Stimulated activated CD8-positive, alpha-beta memory T cell treated with anti-CD3 and anti-CD28 coated beads, Interleukin-4, amount 100 ng/mL, for 1 hour (primary cell): ENCODE measurements at places on chromosomes 12 and 14.

GRCh38 chr14:23441076-23441475, 5.6 kb upstream of the MYH7 start:
- DNase-seq, result no peak

GRCh38 chr12:7127916-7128626, 618 bp downstream of the RBP5 start:
- DNase-seq, result no peak

- DNase-seq, result no peak
Measured at GRCh38 chr12:118166946-118167345, 31.0 kb downstream of the PEBP1 start.

GRCh38 chr12:113136990-113137511, 1.5 kb upstream of the RASAL1 start:
- no peak for DNase-seq

DNA sequence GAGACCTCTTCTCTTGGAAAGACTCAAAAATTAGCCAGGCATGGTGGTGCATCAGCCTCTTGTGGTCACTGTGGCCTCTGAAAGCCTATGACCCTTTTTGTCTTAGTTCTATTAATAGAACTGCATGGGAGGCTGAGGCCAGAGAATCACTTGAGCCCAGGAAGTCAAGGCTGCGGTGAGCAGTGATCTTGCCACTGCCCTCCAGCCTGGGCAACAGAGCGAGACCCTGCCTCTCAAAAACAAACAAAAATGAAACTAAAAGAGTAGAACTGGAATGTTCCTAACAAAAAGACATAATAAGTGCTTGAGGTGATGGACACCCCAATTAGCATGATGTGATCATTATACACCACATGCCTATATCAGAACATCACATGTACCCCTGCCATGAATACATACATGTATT, 197.0 kb upstream of the EEA1 start:
- DNase-seq, result no peak

DNA sequence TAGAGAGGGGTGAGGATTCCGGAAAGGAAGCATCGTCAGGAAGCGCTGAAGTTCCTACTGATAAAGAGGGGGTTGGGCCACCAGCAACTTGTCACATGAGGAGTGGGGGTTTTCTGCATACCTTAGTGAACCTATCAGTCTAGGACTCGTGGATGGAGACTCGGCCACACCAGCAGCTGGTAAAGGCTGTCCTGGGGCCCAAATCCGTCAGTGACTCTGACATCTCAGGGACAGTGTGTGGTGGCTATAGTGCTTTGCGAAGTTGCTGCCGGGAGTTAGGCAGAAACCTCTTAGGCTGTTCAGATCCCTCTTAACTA, 16.4 kb downstream of the RNASE2 start:
- DNase-seq, result no peak

DNA sequence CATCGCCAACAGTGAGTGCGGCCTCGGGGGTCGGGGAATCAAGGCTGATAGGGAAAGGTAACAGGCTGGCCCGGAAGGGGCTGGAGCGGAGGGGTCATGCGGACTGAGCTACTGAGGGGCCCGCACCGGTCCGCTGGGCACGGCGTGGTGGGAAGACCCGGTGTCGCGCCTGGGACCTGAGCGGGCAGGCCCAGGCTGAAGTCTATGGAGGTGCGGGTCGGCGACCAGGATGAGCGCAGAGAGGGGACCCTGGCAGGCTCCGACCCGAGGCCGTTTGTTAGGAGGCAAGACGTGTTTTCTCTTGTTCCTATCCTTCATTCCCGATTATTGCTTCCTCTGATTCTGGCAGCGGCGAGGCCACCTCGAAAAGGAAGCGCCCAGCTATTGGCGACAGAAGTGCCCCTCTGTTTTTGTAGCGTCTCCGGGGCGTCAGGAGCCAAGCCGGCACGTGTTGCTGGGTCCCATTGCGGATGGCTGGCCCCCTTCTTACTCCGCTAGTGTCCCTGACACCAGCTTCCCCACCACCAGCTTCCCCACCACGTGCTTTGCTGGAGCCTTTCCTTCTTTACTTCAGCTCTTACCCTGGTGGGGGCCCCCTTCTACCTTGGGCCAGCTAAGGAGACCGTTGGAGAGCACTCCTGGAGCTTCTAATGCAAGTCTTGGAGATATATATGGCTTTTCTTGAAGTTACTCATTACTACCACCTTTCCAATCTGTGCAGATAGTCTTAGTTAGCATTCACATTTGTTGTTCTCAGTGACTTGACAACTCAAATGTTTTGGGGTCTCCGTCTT, 653 bp downstream of the PA2G4 start:
- no peak for DNase-seq

DNA sequence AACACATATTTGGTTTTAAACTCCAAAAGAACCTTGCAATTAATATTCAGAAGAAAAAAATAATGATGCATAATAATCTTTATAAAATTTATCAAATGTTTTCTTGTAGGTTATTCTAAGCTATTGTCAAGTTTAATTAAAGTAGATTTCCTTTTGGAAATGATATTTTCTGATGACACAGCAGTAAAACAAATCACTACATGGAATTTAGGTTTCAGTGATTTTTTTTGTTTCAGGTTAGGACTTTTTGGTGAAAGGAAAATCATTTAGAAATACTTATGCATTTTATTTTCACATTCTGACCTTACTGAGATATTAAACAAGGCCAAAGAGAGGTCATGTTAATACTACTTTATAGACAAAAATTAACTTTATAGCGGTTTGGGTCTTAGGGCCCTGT, 1067.2 kb downstream of the TMTC2 start:
- DNase-seq, result no peak

DNA sequence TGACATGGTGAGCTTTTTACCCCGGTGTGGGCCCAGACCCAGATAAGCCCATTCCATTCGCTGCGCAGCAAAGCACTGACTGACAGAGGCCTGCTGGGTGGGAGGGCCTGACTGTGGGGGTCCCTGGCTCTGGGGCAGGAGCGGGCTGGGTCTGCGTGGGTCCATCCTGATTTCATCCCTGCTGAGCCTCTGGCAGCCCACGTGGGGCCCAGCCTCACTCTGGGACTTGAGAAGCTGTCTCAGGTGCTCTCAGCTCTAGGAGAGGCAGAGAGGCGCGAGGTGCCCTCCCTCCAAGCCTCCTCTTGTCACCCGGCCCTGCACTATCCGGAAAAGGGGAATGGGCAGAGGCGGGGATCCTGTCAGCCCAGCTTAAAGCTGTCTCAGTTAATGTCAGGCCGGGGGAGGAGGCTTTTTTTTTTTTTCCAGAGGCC, 927 bp downstream of the ABCB9 start:
- no peak for DNase-seq

DNA sequence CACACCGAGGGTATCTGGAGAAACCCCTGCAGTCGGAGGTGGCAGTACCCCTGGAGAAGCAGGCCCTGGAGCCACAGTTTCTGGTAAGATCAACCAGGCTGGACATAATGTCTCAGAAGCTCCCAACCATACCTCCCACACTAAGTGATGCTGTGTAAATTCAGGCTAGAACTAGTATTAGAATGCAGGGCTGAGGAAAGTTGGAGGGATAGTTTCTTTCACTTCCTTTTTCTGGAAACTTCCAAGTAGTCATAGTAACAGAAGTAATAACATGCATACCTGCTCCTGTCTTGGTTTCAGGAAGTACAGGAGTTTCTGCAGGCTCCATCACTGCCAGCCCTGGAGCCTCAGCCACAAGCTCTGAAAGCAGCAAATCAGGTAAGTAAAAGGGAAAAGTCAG, 228.1 kb upstream of the CNTN1 start:
- DNase-seq, result no peak

- DNase-seq, result no peak
Measured at GRCh38 chr12:7645395-7646177, 20.1 kb downstream of the APOBEC1 start.

GRCh38 chr14:74863274-74863673, 12.7 kb downstream of the PROX2 start:
- DNase-seq, result no peak

- DNase-seq, result no peak
Measured at GRCh38 chr12:28570811-28571210, 380.6 kb downstream of the CCDC91 start.

DNA sequence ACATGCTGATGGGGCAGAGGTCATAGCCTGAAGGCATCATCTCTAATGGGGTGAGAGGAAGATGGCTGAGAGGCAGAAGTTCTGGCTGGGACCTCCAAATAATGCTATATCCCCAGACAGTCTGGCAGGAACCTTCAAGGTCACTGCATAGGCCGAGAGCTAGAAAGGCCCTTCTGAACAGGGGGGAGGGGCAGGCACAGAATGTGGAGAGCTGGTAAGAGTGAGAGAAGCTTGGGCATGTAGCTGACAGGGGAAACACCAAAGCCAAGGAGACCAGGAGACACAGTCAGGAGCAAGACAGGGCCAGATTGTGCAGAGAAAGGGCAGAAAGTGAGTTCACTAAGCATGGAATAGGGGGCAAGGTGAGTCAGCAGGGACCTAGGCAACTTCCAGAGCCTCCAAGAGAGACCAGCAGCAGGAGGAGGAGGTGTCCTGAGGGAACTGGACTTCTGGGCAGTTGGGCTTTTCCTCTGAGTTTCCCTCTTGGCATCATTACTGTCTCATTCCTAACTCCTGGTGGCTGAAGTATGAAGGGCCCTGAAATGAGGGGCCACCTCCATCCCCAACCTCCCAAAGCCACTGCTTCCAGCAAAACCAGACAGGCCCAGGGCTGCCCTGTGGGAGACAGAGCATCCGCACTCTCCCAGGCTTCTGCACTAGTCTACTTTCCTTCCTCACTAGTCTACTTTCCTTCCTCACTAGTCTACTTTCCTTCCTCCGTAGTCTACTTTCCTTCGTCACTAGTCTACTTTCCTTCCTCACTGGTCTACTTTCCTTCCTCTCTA, 17.1 kb downstream of the ANO2 start:
- DNase-seq, result no peak

- no peak for DNase-seq
Measured at GRCh38 chr14:79831195-79831892, 380.0 kb downstream of the DIO2 start.

GRCh38 chr12:108856428-108857157, 790 bp downstream of the SSH1 start:
- no peak for DNase-seq

GRCh38 chr12:116665666-116666304, 72.1 kb downstream of the SPRING1 start:
- DNase-seq, result no peak

DNA sequence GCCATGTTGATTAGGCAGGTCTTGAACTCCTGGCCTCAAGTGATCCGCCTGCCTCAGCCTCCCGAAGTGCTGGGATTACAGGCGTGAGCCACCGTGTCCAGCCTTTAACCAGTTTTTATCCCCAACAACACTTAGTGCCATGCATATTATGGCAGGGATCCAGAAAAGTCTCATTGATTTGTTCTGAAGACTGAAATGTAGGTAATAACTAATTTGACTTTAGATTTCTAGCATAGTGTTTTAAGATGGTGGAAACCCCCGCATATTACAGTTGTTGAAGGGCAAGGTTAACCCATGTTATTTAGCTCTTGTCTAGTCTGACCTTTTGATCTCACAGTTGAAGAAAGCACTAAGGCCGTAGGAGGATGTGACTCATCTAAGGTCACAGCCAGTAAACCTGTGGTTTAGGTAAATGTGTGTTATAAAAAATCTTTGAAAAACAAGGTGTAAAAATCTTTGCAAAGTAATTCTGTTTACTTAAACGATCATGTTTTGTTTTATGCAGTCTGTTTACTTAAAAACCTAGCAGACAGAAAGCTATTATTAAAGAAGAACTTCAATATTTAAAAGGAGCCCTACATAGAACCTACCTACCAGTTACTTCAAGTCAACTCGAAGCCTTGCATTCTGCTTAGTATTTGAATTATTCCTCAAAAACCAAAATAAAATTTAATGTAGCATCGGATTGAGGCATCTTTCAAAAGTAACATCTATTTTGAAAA, 24.8 kb downstream of the BICDL1 start:
- DNase-seq, result no peak

DNA sequence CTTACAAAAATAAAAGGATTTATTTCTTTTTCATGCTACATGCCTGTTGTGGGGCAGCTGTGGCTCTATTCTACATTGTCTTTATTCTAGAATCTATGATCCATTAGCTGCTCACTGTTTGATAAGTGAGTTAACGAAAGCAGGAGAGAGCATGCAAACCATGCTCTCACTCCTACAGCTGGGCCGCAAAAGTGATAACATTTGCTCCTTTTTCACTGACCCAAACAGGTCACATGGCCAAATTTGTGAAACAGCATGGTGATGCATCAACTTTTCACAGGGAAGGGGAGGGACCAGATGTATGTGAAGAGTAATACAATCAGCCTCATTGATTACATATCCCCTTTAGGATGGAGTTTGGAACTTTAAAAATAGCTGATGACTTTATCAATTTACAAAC, 456.9 kb upstream of the SYT1 start:
- no peak for DNase-seq

DNA sequence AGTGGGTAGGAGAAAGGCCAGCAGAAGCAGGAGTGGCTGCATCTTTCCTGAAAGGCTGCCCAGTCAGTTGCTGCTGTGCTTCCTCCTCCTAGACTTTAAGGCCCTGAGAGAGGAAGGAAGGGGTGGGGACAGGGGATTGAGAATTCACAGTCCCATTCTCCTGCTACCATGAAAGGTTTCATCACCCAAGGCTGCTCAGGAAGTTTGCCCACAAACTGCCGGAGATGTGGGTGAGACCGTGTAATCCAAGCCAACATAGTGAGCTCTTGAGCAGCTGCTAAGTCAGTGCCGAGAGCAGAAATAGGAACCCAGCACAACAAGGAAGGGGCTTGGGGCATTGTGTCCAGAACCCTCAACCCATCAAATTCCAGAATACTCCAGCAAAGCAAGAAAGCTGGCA, at the start of gene CTSG:
Gene CTSG (minus strand): TSS at position 69 of the 400 bp plus-strand sequence. CDS start 27 bp downstream, at position 42.
- DNase-seq, result no peak

GRCh38 chr12:132194056-132194455, 49.8 kb downstream of the NOC4L start:
- no peak for DNase-seq

DNA sequence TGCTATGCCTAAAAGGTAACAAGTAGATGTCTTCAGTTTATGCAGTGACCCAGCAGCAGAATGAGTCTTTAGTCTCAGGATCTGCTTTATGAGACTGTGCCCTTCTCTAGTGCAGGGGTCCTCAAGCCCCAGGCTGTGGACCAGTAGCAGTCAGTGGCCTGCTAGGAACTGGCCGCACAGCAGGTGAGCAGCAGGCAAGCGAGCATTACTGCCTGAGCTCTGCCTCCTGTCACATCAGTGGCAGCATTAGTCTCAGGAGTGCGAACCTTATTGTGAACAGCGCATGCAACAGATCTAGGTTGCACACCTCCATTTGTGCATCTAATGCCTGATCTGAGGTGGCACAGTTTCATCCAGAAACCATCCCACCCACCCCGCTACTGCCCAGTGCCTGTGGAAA, 38.4 kb downstream of the LRP6 start:
- DNase-seq, result no peak

DNA sequence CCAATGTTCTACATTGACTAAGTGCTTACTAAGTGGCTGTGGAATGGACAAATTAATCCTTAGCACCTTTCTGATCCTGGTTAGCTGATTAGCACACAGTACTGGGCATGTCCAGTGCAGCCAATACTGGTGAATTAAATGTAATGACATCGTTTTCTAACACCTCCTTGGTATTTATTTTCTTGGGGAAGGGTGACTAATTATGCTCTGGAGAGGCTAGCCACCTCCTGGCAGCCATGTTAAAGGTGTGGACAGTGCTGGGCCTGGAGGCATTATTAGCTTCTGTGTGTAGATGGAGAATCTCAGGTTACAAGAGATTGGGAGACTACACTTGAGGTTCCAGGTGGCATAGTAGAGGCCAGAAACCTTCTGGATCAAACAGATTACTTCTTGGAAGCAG, 230.9 kb upstream of the DDHD1 start:
- no peak for DNase-seq

GRCh38 chr12:59040043-59040442, 119.7 kb upstream of the LRIG3 start:
- DNase-seq, result no peak

GRCh38 chr14:65574611-65575010, 162.1 kb downstream of the FUT8 start:
- no peak for DNase-seq
